ENCODE measurements at places on chromosomes 13 and 19. TPM values are rescaled to one million over a fixed set of nuclear protein-coding genes. Genes with fewer than 3 reads are reported as not detected.

DNA sequence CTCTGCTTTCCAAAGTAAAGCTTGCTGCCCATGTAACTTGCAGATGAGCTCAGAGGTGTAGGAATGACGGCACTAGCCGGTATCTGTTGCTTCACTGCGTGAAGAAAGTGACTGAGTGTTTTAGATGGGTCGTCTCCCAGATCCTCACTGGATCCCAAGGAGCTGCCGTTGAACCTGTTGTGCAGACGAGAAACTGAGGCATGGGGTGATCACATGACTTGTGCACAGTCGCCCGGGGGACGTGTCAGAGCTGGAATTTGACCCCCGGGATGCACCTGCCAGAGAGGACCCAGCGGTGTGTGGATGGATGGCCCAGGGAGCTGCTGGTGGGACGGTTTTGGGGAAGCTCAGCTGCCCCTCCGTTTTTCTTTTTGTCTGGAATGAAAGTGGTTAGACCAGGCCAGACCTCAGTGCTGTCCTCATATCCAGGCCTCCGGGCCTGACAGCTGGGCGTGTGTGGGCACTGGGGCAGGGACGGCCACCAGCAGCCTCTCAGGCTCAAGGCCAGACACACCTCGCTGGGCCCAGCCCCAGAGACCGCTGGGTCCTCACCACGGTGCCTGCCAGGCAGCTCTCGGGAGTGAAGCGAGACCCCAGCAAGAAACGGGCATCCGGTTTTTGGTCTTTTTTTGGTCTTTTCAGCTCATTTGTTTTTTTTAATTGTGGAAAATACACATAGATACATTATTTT lies 12.5 kb downstream of the ARID3A start:
- DNase-seq, result no peak

GRCh38 chr13:110306340-110306959 lies 507 bp downstream of the COL4A1 start:
- DNase-seq, result no peak

DNA sequence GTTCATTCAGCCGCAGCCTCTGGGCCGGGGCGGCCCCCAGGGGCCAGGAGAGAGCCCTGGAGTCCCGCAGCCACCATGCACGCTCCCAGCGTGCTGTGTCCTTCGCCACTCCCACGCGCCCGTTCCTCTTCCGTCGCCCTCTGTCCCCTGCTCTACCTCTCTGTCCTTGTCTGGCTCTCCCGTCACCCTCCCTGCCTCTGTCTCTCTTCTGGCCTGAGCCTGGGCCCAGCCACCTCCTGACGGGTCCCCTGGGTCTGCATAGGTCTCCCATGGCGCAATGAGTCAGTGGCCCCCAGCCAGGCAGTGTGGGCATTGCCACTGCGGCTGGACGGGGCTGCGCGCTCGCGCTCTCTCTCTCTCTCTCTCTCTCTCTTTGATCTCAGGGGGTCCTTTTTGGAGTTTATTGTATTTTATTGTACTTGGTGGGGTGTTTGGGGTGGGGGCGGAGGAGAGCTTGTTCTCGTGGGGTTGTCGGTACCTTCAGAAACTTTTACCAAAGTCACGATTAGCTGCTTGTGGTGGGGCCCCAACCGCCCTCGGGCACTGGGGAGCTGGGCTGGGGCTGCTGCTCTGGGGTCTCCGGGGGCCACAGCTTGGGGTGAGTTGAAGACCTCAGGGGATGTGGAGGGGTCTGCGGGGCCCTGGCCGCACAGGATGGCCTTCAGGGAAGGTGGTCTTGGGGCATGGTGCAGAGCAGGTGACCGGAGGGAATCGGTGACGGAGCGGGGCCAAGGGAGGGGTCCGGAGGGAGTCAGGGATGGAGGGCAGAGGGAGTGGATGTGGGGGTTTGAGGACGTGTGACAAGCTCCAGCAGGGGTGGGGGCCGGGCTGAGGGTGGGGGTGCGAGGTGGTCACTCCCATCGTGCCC lies 1.7 kb upstream of the TGFBR3L start:
- peak; percentile 82 for DNase-seq

LINGO3 gene
- total RNA-seq, result not detected

- no peak for DNase-seq
Measured at GRCh38 chr19:14139944-14140343, 3.6 kb upstream of the ASF1B start.

GRCh38 chr19:42242069-42242511 lies 312 bp downstream of the GSK3A start:
- DNase-seq, result peak; percentile 91

DNA sequence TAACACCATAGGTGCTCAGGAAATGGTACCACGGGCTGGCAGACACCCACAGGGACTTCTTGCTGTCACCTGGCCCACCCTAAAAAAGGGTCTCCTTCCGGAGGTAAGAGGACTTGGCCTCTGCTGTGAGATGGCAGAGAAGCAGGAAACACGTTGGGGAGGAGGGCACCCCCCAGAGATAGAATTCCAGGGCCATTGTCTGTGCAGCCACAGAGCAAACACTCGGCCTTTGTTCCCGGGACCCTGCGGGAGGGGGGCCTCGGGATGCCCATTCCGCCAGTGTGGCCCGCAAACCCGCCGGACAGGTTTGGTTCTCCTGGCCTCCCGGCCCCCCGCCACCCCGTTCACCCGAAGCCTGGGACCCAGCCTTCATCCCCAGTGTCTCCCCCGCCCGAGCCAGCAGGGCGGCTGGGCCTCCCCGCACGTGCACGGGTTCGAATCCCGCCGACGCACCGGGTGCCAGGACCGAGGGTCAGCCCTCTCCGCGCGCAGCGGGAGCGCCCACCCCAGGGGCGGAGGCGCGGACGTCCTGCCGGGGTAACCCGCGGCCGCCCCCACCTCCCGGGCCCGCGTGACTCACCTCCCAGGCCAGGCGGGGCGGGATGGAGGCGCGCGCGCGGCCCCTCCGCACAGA lies 714 bp downstream of the PLPP2 start:
- peak; percentile 91 for DNase-seq

Data from osteoblast (primary cell).